Substantia nigra (tissue), 51 donors: ENCODE measurements at places on chromosomes 3 and 15.

DNA sequence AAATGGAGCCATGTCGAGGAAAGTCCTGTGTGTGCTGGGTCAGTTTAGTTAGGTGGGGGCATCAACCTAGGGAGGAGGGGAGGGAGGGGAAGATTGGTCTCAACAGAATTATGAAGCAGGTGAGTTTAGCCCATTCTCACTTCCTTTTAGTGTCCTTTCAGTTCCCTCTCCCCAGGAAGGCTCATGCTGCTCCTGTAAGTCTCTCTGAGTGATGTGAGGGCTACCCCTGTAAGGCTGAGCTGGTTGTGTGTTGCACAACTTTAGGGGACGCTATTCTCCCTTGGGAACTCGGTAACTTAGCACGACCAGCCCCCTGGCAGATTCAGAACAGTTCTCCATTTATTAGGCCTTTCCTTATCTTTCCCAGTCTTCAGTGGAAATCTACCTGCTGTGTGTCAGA lies 21.2 kb downstream of the IL5RA start:
- no peak for DNase-seq

DNA sequence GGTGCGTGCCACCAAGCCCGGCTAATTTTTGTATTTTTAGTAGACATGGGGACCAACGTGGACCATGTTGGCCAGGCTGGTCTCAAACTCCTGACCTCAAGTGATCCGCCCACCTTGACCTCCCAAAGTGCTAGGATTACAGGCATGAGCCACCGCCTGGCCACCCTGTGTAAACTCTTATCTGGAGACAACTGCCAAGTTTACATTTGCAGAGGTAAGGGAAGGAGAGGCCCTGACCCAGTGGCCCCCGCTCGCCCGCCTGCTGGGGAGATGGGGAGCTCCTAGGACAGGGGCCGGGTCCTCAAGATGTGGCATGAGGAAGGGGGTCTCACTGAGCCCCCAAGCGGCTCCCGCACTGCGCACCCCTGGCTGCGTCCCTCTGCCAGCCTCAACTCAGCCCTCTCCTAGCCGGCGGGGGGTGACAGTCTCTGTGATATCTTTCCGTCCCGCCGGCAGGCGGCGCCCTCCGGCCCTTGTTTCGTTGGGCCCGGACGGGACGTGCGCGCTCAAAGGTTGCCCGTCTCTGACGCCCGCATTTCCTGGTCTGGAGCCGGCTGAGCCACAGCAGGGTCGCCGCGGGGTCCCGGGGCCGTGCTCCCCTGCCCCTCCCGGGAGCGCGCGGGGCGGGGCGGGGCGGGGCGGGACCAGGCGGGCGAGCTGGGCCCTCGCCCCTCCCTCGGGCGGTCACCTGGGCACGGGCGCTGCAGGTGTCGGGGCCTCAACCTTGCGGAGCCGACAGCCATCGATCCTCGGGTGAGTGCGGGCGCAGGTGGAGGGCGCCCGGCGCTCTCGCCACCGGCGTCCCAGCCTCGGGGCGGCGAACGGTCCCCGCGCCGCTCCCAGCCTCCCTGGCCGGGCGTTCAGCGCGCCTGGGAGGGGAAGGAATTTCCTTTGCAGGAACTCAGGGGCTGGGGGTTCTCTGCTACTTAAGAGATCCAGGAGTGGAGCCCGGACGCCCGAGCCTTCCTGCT lies at the start of gene GPR160:
Gene GPR160 (plus strand): TSS at position 533 of the 971 bp plus-strand sequence. CDS start 45,978 bp downstream, outside the sequence.
- DNase-seq = peak; percentile 46

GRCh38 chr15:78708713-78709260 lies 67.8 kb upstream of the CHRNB4 start:
- DNase-seq = no peak

DNA sequence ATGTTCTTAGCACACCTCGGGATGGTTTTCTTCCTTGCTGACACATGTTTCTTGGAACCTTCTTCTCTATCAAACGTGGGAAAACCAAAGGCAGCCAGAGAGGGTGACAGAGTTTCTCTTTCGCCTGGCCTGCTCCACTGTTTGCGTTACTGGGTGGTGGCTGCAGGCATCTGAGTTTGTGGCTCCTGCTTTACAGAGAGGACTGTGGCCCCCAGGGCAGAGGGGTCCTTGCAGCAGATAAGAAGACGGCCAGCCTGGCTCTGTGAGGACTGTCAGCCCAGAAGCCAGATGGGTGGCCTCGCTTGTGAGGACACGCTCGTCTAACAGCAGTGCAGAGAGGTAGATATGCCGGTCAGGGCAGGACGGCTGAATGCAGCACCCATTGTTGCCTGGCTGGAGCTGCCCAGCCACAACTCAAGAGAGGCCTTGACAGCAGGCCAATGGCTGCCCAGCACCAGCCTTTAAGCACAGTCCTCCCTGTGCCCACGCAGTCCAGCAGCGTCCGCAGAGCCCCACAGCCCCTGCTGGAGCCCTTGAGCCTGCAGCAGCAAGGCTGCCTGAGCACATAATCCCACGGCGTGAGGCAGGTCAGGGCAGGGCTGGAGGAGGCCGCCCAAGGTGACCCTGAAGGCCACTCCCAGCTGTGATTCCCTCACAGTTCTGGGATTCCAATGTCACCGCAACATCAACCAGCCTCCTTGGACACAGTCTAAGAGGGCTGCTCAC lies 15.0 kb upstream of the SPTBN5 start:
- DNase-seq = no peak

DNA sequence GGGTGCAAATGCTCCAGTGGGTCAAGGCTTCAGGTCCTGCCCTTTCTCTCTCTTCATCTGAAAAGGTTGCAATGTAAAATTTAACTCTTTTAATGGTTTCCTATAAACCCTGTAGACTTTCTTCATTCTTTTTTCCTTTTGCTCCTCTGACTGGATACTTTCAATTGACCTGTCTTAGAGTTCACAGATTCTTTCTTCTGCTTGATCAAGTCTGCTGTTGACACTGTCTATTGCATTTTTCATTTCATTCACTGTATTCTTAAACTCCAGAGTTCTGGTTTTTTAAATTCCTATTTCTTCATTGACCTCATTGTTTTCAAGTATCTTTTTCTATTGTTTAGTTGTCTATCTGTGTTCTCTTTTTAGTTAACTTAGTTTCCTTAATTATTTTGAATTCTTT lies 82.1 kb downstream of the FAM227B start:
- no peak for DNase-seq

DNA sequence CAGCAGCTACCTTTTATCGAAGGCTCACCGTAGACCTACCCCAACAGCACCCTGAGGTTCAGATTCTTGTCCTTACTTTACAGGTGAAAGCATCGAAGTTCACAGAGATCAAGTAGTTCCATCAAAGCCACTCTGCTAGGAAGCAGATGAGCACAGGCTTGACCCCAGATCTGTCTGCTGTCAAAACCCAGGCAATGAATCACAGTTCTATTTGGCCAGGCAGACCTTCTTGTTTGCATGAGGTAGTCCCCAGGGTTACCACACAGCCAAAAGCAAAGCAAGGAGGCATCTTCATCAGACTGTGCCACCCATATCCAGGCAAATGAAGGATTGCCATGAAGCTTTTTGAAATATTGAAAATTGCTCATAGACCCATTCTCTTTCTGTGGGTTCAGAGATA lies 33.0 kb downstream of the HES1 start:
- no peak for DNase-seq

DNA sequence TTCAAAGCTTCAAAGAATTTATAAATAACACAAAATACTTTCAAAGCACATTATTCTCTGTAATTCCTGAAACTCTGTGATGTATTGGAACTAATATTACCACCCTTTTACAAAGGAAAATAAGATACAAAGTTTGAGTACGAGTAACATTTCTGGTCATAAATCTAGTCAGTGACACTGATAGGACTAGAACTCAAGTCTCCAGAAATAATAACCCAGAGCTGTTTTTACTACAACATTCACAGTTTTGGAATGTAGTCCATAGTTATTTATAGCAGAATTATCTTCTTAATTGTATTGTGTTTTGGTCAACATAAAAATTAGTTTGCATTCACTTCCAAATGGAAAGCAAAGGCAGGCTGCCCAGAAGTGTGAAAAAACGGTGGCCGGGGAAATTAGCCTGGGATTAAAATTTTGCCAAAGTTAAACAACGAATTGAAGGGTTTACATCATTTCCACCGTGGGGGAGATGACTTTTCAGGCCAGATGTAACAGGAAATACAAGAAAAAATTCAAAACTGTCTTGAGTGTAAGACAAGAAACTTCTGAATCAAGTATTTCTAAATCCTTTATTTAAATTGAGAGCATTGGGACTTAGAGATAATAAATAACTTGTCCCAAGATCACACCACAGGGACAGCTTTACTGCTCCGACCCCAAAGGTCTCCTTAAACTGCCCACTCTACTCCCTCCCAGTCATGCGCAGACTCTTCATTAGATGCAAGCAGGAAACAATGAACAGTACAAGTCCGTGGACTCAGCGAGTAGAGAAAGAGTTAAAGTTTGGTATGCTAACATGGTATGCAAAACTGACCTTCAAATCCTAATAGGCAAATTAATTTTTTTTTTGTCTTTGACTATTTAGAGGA lies 74.3 kb upstream of the VGLL4 start:
- no peak for DNase-seq

- DNase-seq = no peak
Measured at GRCh38 chr3:65963787-65964677, 74.7 kb downstream of the MAGI1 start.

GRCh38 chr15:69055251-69055650 lies 40.8 kb downstream of the NOX5 start:
- no peak for DNase-seq

DNA sequence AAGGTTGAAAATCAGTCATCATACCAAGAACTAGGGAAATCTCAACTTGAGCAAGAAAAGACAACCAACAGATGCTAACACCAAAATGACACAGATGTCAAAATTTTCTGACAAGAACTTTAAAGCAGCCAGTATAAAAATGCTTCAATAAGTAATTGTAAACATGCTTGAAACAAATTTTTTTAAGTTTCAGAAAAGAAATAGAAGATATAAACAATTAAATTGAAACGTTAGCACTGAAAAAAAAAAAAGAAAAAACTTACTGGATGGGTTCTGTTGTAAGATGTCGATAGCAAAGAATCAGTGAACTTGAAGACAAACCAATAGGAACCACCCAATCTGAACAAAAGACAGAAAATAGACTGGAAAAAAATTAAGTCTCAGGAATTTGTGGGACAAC lies 8.0 kb downstream of the MYD88 start:
- no peak for DNase-seq

DNA sequence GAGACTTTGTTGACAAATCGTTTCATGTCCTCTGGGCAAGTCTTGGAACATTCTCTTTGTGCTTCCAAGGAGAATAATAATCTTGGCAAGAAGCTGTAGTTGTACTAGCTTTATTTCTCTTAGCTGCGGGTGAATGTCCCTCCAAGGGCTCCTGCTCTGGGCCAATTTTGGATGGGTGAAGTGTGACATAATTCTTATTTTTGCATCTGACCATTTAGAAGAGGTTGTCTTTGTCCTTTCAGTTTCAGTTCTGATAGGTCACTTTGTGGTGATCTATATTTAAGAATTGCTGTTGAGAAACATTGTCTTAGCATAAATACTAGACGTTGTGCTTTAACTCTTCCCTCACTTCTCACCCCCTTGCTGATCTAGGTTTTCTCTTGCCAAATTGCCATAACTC lies 164.8 kb upstream of the RORA start:
- no peak for DNase-seq

DNA sequence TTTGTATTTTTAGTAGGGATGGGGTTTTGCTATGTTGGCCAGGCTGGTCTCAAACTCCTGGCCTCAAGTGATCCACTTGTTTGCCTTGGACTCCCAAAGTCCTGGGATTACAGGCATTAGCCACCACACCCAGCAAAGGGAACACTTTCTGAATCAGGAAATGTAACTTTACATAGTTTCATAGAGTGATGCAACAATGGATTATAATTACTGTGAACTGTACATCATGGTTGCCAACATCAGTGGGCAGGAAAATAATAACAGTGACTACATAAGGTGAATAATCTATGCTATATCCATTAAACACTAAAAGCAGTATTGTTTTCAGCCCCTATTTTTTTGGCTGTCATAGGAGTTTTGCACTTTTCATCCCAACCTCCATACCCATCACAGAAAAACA lies 5.0 kb upstream of the KPNA1 start:
- no peak for DNase-seq

DNA sequence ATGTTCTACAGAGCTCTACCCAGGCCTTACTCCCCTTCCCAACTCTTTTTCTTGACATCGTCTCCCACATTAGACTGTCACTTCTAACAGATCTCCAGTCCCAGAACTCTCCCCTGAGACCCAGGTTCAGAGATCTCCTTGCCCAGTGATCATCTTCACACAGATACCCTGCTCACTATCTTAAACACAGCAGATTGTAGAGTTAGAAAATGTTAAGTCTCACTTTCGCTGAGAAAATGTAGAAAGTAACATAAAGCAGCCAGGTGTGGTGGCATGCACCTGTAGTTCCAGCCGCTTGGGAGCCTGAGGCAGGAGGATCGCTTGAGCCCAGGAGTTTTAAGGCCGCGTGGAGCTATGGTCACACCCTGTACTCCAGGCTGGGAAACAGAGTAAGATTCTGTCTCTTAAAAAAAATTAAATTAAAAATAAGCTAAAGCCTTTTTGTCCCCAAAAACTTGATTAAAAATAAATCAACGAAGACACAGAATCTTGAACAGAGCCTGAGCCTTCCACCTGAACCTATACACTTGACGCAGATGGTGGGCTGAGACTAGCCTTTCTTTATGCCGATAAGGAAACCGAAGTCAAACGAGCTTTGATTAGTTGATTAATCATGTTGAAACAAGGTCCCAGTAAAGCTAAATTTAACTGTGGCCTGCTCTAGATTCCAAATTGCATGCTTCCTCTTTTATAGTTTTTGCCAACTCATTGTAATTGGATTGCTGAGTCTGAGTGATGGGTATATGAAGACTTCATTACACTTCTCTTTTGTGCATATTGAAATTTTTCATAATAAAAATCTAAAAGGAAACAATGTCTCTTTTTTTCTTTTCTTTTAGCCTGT lies 31.3 kb upstream of the BLM start:
- DNase-seq = no peak

- no peak for DNase-seq
Measured at GRCh38 chr3:34361921-34362320, 563.5 kb downstream of the PDCD6IP start.

DNA sequence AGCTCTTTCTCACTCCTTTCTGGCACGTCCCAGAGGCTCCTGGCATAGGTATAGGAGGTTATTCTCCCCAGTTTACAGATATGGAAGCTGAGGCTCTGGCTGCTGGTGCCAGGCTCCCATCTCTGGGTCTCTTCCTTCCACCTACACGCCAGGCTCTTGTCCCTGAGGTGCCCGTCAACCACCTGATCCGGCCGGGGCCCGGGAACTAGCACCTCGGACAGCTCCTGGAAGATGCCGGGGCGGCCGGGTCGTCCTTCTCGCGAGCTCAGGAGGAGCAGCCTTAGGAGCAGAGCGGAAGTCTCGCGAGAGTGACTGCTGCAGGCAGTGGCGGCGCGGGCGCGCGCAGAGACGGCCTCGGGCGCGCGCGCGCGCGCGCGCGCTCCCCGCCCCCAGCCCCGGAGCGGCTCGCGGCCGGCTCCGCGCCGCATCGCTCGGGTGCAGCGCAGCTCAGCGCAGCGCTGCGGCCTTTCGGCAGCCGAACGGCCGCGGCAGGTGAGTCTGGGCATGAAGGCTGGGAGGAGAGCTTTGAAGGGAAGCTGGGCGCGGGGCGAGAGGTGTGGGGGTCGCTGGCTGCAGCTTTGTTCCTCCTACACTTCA lies at the start of gene SCAMP5:
Gene SCAMP5 (plus strand): TSS at position 382 of the 597 bp plus-strand sequence. CDS start 16,277 bp downstream, outside the sequence.
- peak; percentile 88 for DNase-seq
